Stimulated activated CD8-positive, alpha-beta memory T cell treated with anti-CD3 and anti-CD28 coated beads, Interleukin-15, amount 100 ng/mL, for 48 hours (primary cell): ENCODE measurements at places on chromosomes 13 and 19.

DNA sequence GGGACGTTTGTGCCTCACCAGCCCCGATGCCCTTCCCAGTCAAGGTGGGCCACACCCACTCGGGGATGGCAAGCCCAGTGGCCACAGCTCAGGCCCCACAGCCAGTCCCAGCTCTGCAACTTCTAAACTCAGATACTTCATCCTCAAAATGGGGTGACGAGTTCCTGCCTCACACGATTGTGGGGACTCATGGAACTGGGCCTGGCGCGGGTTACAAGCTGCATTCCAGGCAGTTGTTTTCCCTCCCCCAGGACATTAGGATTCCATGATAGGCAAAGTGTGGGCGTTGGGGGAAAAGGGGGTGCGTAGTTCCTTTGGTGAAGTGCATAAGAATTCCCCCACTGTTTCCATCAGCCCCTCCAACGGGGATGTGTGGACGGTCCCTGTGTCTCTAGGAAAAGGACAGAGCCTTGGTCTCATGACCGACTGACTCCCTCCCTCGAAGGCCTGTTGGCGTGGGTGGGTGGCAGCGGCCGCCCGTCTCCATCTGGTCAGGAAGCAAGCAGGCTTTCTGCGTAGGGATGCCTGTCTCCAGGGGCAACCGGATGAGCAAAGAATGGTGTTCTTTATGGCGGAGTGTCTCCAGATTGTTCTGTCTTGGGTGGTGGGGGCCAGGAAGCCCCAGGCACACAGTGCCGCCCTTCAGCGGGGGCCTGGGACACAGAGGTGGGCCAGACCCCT, 21.1 kb upstream of the NPAS1 start:
- no peak for DNase-seq

DNA sequence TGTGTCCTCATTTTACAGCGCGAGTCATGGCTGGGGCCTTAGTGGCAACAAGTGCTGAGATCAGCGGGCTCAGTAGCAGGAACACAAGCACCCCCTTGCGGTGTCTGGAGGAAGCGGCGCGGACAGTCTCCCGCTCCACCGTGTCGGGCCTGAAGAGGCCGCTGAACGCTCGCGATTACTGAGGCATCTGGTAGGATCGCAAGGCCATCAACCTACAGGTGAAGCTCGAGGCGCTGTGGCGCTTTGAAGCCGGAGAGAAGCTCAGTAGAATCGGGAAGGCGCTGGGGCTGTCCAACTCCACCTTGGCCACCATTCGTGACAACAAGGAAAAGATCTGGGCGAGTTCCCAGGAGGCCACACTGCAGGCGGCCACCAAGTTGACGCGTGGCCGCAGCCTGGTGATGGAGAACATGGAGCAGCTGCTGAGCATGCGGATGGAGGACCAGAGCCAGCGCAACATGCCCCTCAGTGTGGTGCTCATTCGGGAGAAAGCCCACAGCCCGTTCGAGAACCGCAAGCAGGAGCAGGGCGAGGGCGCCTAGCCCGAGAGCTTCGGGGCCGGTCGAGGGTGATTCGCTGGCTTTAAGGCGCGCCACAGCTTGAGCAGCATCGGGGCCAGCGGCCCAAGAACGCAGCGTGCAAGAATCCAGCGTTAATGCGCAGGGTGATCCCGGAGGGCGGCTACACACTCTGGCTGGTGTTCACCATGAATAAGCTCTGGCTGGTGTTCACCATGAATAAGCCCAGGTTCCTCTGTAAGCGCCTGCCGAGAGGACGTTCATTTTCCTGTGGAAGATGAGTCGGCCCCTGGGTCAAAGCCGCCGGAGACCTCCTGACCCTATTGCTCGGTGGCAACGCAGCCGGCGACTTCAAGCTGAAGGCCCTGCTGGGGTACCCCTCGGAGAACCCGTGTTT, 8.3 kb upstream of the MZF1 start:
- peak; percentile 82 for DNase-seq

- no peak for DNase-seq
These were observed 16.2 kb downstream of the LACC1 start for GRCh38 chr13:43895940-43896339.

GRCh38 chr19:1758959-1759903, 5.9 kb downstream of the ONECUT3 start:
- no peak for DNase-seq

DNA sequence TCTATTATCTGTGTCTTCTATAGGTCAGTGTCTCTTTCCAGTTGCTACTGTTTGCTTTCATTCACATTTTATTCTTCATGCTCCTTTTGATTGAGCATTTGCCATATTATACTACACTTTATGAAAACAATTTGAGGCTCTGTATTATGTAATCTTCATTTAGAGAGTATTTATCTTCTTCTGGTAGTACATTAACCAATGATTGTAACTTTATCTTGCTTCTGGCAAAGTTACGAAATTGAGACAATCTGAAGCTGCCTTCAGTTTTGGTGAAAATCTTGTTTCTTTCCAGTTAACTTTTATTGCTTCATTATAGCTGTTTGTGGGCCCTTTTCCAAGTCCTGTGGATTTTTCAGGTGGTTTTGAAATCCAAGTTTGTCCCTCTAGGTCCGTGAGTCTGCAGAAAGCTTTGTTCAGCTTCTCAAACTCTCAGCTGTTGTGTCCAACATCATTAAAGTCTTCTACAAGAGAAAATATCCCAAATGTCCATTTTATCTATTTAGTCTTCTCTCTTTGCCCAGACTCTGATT, 1255.4 kb upstream of the SPRY2 start:
- DNase-seq = no peak

GRCh38 chr19:12777217-12778016, 2.1 kb upstream of the HOOK2 start:
- DNase-seq = peak; percentile 80

- no peak for DNase-seq
These were observed 91.0 kb upstream of the MYCBP2 start for GRCh38 chr13:77417897-77418296.

DNA sequence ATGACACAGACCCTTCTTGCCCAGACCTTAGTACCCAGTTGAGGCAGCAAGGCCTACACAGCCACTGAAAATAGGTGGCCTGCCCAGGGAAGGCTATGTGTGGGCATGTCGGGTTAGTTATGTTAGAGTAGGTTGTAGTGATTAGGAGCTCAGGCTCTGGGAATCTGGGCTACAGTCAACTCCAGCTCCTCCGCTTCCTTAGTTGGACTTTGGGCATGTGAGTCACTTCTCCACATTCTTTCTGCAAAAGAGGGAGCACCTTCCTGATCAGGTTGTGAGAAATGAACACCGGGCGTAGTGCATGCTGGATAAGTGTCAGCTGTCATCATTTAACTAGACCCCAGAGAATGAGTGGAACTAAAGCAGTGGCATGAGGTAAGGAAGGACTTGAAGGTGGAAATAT, 64.8 kb downstream of the ARHGAP35 start:
- no peak for DNase-seq

- no peak for DNase-seq
These were observed 5.0 kb downstream of the RDH8 start for GRCh38 chr19:10018263-10018662.

- no peak for DNase-seq
These were observed 712.7 kb downstream of the UQCRFS1 start for GRCh38 chr19:28500296-28500695.

- DNase-seq = peak; percentile 36
These were observed 22.3 kb downstream of the NLRP11 start for GRCh38 chr19:55809381-55810058.

GRCh38 chr19:50599427-50599826, 31.2 kb upstream of the LRRC4B start:
- DNase-seq = no peak

GRCh38 chr13:93477238-93477637, 250.6 kb downstream of the GPC6 start:
- no peak for DNase-seq

DNA sequence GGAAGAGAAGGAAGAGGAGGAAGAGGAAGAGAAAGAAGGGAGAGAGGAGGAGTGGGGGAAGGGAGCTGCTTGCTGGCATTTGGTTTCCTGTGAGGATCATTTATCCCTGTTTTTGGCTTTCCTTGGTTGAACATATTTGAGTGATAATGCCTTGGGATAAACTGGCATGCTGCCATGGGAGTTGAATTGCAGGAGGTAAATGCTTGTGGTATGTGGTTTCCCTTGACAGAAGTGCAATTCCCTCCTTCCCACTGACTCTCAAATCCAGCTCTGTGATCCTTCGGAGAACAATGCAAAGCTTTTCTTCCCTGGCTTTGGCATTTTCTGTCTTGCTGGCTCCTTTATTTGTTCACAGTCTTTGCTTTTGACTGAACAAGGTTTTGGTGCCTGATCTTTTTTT, 27.2 kb upstream of the CBY2 start:
- DNase-seq = no peak

DNA sequence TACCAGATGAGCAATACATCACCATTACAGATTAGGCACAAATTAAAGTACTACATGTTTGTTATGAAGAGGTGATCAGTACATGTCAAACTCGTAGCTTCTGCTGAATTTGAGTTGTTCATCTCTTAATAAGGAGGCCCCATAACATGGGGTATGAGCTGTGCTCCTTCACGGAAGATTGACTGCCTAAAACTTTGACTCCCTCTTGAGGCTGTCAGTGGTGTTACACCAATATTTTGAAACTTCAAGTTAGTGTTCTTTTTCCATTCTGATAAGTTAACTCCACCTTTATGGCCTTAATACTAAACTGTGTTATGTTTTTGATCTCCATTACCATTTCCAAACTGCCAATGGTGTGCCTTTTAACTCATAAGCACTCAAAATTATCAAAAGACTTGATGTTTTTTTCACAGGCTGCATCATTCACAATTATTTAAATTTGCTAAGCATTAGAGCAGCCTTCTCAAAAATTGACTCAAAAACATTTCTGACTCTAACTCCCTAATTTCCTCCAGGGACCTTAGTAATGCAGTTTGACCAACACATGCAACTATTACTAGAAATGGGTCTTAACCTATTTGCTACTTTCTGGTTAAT, 1591.5 kb downstream of the PCDH9 start:
- DNase-seq = no peak

DNA sequence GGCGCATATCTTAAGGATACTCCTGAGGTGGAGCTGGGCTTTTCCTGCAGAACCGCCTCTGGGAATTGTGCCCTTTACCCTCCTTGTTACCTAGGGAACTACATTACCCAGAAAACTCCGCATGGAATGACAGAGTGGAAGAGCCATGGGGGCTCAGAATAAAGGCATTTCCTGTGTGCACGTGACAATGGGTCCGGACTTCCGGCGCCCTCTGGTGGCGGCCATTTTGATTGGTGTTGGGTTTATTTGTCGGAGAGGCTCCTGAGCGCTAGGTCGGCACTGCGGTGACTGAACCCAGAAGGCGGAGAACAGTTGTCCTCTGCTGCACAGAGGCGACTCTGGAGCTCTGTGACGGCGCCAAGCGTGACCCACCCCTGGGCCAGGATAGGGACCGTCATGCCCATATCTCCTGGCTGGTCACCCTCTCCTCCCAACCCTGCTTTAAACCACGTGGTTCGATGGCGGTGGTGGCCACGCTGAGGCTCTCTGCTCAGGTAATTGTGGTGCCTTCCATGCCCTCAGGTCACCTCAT, at the start of gene ZNF587B:
ZNF587B (plus strand) TSS at position 229 of the 532 bp plus-strand sequence; CDS start at position 459, 230 bp downstream.
- peak; percentile 25 for DNase-seq

- no peak for DNase-seq
These were observed 17.1 kb upstream of the S1PR4 start for GRCh38 chr19:3161453-3161852.

GRCh38 chr19:30216453-30216852, 155.7 kb upstream of the ZNF536 start:
- no peak for DNase-seq

DNA sequence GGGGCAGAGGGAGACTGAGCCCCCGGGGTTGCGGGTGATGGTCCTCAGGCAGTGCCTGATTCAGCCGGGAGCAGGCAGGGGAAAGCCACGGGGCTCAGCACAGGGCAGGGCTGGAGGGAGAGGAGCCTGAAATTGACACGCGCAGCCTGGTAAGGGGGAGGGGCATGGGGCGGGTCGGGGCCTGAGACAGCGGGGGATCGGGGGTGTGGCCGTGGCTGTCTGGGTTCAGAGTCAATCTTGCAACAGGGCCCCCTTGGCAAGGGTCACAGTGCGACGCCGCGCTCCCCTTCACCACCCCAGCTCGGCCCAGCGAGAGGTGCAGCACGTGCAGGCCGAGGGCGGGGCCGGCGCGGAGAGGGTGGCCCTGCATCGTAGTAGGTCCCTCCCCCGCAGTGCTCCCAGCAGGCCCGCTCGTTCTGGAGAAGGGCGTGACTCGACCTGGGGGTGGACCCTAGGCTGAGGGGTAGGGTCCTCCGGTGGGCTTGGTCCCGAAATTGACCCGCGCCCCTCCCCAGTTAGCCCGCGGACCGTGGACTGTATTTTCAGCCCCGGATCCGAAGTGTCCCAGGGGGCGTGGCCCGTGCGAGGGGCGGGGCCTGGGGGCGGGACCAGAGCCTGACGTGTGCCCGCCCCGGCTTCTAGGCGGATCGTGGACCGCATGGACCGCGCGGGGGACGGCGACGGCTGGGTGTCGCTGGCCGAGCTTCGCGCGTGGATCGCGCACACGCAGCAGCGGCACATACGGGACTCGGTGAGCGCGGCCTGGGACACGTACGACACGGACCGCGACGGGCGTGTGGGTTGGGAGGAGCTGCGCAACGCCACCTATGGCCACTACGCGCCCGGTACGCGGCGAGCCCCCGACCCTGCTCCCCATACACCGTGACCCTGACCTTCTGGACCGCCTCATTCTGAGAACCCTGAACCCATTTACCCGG, 6.0 kb downstream of the RCN3 start:
- peak; percentile 58 for DNase-seq

DNA sequence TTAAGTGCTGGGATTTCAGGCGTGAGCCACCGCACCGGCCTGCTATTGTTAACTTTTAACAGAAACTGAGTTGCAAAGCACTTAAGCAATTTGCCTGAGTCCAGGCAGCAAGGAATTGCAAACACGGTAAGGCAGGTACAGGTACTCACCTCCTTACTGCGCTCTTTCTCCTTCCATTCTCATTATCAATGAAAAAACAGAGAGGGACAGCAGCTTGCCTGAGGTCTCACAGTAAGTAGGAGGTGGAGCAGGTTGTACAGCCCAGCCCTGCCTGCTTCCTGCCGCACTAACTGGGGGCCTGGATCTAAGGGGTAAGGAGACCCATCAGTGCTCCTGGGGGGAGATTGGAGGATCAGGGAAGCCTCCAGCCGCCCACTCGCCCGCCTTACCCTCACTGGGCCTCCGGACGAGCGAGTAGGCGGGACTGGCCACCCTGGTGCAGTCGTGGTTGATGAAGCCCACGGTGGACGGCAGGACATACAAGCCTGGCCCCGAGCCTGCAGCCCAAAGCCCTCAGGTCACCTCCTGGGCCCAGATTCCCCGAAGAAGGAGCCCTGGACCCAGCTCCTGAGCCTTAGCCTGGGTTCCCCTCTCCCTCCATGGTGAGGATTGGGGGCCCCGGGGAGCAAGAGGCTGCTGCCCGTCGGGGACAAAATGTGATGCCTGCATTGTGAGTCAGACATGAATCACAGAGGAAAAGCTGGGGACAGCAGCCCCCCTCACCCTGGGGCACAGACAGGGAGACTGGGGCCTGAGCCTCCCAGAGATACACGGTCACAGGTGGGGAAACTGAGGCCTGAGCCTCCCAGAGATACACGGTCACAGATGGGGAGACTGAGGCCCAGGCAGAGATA, 11.4 kb upstream of the SHC2 start:
- no peak for DNase-seq
